ENCODE measurements at places on chromosomes 5 and 9. TPM values are rescaled to one million over a fixed set of nuclear protein-coding genes. Genes with fewer than 3 reads are reported as not detected.

- DNase-seq = no peak
Measured at GRCh38 chr5:132230871-132231270, 3.2 kb upstream of the P4HA2 start.

- DNase-seq = no peak
Measured at GRCh38 chr9:98635374-98635773, 73.4 kb downstream of the GABBR2 start.

GRCh38 chr5:72541501-72542225 is 34.5 kb upstream of the ZNF366 start:
- no peak for DNase-seq

DNA sequence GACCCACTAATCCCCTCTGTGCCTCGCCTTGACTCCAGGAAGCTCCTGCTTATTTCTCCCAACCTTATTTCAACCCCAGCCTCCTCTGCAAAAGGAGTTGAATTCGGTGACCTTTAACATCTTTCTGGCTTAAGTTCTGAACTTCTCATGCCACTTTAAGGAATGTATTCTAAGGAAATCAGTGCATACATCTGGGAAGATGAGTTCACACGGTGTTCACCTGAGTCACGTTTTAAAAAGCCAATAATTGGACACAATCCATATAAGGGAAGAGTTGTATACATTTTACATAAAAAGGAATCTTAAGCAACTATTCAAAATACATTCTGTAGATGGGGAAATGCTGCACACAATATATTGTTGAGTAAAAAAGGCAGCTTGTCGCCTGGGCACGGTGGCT is 33.2 kb downstream of the FAT2 start:
- no peak for DNase-seq

- DNase-seq = no peak
Measured at GRCh38 chr5:10610058-10610457, 46.2 kb downstream of the ANKRD33B start.

- peak; percentile 14 for DNase-seq
Measured at GRCh38 chr9:118318770-118319431, 614.7 kb downstream of the TLR4 start.

DNA sequence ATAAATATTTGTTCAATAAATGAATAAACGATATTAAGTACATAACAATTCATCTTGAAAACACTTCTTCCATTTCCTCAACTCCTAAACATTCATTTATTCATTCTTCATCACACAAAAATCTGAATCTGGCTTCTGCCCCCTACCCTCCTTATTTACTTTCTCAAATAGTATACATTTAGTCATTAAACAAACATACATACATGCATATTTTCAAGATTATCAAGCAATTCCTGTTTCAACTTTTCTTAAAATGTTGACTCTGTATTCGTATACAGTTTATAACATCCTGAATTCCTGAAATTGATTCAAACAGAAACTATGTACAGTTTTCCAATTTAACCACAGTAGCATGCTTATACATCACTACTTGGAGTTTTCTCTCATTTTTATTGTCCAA is 129.0 kb downstream of the MUSK start:
- DNase-seq = no peak

- DNase-seq = no peak
Measured at GRCh38 chr5:83844449-83845068, 123.9 kb upstream of the HAPLN1 start.

DNA sequence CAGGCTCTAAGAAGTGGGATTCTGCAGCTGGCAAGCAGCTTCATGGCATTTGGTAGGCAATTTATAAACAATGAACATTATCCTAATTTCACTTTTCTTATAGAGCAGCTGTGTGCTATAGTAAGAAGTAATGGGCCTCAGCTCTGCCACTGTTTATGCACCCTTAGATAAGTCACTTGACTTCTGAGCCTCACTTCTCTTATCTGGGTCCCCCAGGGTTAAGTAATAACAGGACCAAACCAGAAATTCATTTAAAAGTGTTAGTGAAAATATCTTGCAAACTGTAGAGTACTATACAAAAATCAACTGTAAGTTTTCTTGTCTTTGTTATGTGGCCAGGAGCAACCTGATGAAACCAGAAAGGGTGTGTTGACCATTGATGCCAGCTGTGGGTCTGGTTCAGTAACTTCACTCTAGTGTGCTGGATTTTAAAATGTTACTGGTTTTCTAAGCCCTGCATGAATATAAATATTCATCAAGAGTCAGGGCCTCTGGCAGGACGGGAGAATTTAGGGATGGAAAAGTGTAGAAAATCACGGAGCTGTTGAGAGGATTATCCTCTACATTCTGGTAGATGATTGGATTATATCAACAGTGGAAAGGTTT is 24.2 kb downstream of the TNFAIP8 start:
- DNase-seq = no peak

PCDHGA8 gene
- total RNA-seq = 10.2 TPM

LCP2 gene
- total RNA-seq = 1.6 TPM

PTGS1 gene
- 2.1 TPM for total RNA-seq
